ENCODE measurements at places on chromosomes 2 and 18.

DNA sequence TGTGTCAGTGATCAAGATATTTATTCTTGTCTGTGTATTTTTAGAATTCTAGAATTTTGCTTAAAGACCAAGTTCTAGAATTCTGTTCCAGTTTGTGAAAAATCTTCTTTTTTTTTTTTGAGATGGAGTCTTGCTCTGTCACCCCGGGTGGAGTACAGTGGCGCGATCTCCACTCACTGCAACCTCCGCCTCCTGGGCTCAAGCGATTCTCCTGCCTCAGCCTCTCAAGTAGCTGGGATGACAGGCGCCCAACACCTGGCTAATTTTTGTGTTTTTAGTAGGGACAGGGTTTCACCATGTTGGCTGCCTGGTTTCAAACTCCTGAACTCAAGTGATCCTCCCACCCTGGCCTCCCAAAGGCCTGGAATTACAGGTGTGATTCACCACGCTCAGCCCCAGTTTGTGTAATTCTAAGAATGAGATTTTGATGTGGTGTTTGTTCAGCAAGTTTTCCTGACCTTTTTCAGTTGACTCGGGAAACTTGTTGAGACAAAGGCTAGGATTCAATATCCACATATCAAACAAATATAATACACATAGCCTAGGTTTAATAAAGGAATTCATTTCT, 3.6 kb downstream of the EIF5B start:
- DNase-seq = no peak

- DNase-seq = no peak
These were observed 41.8 kb downstream of the TMEM163 start for GRCh38 chr2:134676960-134677359.

DNA sequence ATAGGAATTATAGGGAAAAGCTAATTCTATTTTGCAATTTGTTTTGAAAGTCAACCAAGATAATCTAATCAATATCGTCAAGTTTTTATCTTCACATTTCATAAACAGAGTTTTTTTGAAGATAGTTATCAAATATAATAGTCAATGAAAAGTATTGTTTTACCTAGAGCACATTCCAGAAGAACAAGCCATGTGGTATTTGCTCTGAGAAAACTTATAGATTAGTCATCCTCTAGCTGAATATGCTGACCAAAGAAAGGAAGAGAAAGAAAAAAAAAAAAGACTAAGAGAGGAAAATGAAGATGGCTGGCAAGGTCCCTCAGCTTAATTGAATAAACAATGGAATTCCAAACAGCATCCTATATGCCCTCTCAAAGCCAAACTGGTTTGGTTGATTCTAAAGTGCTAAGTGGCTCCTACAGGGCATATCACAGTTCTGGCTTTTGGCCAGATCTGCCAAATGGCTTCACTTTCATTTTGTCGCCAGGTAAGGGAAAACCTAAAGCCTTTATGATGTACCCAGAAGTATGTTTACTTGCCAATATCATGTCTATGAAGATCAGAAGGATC, 132.6 kb downstream of the VWC2L start:
- DNase-seq = peak; percentile 64

- DNase-seq = no peak
These were observed 40.3 kb downstream of the SFXN5 start for GRCh38 chr2:73031095-73031678.

DNA sequence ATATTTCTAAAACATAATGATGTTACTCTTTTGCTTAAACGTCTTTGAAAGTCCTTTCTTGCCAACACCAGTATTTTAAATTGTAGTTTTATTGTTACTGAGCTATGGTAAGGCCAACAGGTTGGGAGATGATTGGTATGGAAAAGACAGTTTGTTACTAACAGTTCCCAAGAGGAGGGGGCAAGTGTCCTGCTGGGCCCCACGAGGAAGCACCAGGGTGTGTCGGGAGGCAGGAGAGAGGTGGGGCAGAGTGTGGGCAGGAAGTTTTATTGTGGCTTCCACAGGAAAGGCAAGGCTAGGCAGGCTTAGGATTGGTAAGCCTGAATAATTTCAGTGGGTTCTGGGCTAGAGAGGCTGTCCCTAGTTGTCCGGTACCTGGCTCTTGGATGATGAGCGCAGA, 134.3 kb downstream of the SOCS6 start:
- DNase-seq = no peak

GRCh38 chr2:233793465-233794127, 15.5 kb downstream of the MROH2A start:
- DNase-seq = no peak

DNA sequence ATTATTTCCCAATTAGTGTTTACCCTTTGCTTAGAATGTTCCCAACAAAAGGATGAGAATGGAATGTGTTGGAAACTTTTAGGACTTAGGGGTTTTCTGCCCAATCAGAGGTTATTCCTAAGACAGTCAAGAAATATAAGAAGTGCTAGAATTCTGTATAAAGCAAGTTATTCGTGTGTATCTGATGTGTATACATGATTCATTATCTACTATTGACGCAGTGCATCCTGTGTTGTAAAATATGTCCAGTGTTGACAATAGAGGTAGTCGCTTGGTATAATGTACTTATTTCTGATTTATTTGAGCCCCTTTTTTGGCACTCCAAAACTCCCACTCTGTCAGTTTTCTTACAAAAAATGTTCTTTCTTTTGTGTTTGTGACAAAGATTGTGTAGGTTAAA, 881 bp downstream of the PIKFYVE start:
- DNase-seq = no peak

- DNase-seq = no peak
These were observed 75.4 kb downstream of the EXOC6B start for GRCh38 chr2:72750466-72750865.

DNA sequence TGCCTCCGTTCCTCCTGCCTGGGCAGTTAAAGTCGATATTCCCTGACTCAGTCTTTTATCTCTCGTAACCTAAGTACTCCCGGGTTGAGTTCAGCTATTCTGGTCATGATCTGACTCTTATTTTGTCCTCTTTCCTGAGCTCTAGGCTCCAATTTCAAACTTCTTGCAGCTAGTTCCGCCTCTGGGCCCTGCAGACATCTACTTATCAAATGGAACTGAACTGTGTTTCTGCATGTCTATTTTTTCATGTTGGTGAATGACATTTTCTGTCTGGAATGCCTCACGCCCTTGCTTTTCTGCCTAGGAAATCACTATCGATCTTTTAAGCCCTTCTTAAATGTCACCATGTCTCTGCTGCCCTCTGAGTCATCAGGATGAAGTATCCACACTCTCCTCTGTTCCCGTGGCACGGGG, 101.5 kb downstream of the VAPA start:
- peak; percentile 44 for DNase-seq

DNA sequence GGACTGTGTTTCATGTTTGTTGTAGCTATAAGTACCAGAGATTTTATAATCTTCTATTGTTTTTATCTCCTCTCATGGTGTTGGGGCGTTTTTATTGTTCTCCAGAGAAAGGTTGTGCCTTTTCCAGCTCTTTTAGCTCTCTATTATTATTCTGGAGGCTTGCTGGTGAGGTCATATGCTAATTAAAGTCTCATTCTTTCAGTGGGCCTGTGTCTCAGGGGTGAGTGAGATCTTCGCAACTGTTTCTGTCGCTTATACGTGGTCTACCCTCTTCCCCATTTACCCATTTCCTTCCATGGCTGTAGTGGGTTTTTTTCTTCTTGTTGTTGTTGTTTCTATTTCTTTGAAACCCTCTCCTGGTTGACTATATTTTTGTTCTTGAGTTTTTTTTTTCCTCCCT, 584.9 kb downstream of the TMEM182 start:
- DNase-seq = no peak

- no peak for DNase-seq
These were observed 121.5 kb upstream of the SP3 start for GRCh38 chr2:174086708-174087107.

GRCh38 chr2:70748002-70748784, 19.8 kb downstream of the ADD2 start:
- DNase-seq = no peak

Data from fibroblast of skin of right quadriceps (primary cell).